Mammary epithelial cell (primary cell): ENCODE measurements at places on chromosomes 3 and 15. TPM values are rescaled to one million over a fixed set of nuclear protein-coding genes. Genes with fewer than 3 reads are reported as not detected.

Gene SPRED1
- 47.7 TPM for total RNA-seq

Gene NDUFB4
- total RNA-seq: 84.8 and 99.0 TPM in 2 replicates

Gene IL12A
- 1.3 and 2.6 TPM in 2 replicates for total RNA-seq

Gene ABHD17C
- 21.8 and 23.2 TPM in 2 replicates for total RNA-seq

Gene HYAL2
- total RNA-seq: 22.2 and 37.0 TPM in 2 replicates

Gene NTRK3
- not detected for total RNA-seq
